Stimulated activated CD4-positive, alpha-beta T cell treated with anti-CD3 and anti-CD28 coated beads, Interleukin-1b, Interleukin-23, amount 100 ng/mL, for 24 hours (primary cell): ENCODE measurements at places on chromosomes 7 and 10.

- DNase-seq = no peak
Observed at GRCh38 chr7:157168571-157168970, 29.8 kb downstream of the UBE3C start.

- no peak for DNase-seq
Observed at GRCh38 chr7:27700501-27700900, 37.8 kb upstream of the HIBADH start.

DNA sequence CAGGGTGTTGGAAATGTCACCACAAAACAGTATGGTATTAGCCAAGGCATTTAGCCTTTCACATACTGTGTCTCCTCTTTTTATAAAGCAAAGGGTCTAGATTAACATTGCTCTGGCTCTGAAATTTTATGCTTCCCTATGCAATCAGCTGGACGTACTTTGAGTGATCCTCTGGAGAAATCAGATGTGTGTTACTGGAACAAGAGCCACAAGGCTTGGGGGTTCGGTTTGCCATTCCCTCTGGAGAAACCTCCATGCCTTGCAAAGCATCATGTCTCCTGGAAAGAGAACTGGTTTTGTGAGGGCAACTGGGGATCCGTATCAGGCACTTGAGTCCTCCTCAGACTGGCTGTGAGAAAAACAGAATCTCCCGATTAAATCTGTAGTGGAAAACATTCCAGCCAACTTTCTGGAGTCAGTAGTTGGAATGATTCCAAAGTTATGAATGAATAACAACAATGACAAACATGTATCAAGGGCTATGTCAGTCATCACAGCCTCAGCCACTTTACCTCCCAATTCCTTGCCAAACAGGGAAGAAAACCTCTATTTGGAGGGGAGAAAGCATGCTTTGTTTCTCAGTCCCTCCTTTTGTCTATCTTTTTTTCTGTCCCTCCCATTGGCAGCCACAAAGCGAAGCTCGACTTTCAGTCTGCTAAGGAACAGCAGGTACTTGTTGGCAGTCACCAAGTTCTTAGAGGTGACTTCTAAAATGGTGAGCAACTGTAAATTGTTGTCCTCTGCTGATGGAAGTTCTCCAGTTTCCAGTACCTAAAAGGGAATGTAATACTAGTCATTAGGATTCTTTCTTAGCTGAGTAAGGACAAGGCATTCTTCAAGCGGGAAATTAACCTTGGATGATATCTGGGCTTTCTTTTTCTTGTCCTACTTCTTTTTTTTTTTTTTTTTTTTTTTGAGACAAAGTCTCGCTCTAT, 864.8 kb upstream of the AUTS2 start:
- DNase-seq = no peak

DNA sequence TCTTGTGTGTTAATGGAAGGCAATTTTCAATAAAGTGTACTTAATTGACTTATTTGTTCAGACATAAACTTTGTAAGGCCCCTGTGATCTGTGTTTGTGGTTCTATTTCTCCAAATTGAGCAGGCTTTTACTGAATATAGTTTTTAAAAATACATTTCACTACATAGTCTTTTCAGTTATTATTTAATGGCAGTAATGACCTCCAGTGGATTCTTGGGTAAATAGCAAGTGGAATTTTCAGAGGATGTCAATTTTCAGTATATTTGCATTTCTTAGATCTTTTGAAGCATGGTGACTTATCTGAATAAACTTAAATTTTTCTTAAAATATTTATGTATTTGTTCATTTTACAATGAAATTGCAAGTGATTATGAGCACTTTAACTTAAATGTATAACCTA, 203.1 kb upstream of the PCLO start:
- DNase-seq = no peak

DNA sequence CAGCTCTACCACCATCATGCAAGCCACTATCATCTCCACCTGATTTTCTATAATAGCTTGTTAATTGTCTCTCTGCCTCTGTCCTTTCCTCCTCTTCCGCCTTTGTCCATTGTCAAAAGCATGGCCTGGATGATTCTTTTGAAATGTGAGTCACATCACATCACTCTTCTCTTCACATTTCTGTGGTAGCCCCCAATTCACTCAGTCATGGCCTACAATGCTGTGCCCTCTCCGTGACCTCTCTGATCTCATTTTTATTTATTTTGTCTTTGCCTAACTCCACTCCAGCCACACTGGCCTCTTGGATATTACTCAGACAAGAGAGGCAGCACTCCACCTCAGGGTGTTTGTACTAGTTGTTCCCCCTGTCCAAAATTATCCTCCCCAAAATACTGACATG, 4.9 kb upstream of the ABCB4 start:
- DNase-seq = no peak

GRCh38 chr10:11197878-11198277, 180.2 kb downstream of the CELF2 start:
- DNase-seq = no peak

DNA sequence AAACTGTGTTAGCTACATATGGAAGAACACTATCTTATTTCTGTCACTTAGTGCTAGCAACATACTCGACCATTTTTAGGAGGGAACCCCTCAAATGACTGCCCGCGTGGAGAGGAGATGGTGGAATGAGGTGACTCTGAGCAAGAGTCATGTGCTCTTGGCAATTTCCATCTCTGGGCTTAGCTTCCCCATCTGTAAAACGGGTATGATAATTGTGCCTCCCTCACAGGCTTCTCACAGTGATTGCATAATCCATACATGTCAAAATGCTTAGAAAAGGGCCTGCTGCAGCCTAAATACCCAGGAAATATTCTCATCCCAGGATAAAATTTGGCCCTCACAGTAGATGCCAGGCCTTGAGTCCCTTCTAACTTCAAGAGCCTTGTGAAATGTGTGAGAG, 86.6 kb downstream of the WDFY4 start:
- no peak for DNase-seq

DNA sequence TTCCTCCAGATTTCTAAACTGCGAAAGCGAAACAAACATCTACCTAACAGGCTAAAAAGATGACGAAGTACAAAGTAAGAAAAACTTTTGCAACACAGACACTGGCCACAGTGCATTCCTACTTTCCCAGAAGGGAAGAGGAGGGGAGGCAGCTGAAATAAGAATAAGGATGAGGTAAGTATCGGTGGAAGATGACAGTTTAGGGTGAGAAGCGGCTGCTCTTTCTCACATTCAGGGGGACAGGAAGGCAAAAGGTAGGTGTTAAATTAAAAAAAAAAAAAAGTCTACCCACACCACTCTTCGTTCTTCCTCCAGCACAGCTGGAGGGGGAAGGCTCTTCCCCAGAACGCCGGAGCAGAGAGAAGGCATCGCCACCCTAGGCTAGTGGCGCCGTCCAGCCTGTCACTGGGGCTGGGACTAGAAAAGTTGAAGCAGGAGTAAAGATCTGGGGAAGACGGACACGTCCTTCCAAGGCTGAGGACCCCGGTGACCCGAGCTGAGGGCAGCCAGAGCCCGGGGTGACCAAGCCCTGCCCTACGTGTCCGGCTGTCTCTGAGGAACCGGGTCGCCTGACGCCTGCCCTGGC, 846 bp downstream of the DNAJC1 start:
- DNase-seq = peak; percentile 10

GRCh38 chr10:53491774-53492173, 719.2 kb upstream of the MBL2 start:
- DNase-seq = no peak

DNA sequence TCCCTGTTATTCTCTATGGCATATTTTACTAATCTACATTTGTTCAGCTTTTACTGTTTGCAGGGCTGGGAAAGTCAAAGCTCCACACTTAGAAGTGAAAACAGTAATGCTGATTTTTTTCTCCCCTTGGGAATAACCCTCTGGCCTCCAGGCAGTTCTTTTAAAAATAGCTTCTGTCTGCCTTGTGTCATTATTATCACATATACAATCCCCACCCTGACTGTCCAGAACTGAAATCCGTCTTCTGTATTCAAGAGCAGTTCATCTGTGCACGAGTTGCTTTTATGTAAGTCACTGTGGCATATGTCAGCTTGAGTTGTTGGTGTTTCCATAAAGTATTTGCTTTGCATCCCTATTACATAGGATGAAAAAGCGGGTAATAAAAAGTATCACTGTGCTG, 1221.1 kb upstream of the CELF2 start:
- no peak for DNase-seq

DNA sequence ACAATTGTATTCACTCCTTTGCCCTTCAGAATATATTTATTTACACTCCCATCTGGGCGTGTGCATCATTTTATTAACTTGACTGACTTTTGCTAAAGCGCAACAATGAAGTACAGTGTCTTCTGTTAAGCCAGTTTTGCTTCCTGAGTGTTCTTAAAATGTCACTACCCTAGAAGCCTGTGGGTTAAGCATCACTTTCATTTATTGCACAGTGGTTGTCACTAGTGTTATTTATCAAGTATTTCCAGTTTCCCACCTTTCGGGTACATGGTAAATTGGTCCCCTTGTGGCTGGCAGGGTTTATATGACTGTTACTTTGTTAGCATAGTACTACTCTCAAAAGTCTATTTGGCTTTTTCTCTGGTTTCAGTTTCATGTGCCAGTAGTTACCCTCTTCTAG, 3.3 kb downstream of the HILPDA start:
- no peak for DNase-seq

DNA sequence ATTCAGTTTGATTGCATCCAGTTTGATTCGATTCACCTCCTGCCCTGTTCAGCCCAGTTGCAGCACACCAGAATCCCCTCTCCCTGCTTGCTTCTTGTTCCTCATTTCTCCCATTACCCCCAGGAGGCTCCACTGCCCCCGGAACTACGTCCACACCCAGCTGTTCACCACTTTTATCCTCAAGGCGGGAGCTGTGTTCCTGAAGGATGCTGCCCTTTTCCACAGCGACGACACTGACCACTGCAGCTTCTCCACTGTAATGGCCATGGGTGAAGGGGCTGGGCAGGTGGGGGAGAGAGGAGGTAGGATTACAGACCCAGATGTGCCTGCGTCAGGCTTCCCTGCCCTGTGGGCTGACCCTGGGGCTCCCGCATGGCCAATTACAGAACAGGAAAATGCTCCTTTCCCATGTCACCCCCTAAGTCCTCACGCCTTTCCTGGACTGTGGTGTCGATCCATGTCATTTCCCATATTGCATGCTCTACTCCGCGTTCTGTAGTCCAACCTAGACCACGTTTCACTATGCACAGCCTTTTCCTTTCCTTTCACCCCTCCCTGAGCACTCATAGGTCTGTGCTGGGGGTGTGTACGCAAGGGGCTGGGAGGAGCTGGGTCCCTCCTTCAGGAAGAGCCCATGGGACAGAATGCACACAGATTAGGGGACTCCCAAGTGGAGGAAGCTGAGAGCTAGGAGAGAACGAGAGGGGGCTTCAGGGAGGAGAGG, 8.2 kb downstream of the GHRHR start:
- no peak for DNase-seq

GRCh38 chr7:31214751-31215150, 125.8 kb downstream of the NEUROD6 start:
- no peak for DNase-seq

DNA sequence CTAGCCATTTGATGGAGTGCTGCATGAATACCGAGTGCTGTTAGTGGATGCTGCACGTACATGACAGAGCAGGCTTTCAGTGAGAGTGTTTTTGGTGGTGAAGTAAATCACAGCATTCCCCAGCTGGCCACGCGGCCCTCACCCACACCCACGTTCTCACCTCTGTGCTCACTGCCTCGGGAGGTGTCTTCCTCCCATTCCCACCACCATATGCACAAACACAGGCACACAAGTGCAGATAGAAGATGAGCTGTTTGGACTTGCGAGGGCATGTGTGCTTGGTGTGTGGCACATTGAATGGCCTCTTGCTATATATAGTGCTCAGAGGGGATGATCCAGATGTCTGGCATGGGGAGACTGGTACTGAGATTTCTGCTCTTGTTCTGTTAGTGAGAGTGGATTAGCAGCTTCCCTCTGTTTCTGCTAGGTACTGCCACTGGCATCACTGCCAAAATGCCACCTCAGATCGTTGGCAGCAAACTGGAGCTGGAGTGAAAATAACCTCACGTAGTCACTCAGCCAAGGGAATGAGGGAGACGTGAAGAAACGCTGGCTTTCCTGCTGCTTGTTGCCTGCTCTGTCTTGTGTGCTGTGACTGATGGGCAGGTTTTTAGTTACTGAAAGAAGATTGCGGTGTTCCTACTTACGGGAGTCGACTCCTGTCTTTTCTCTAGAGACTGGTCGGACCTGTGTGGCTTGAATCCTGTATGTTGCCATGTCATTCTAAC, 19.1 kb downstream of the DNAJB6 start:
- no peak for DNase-seq

DNA sequence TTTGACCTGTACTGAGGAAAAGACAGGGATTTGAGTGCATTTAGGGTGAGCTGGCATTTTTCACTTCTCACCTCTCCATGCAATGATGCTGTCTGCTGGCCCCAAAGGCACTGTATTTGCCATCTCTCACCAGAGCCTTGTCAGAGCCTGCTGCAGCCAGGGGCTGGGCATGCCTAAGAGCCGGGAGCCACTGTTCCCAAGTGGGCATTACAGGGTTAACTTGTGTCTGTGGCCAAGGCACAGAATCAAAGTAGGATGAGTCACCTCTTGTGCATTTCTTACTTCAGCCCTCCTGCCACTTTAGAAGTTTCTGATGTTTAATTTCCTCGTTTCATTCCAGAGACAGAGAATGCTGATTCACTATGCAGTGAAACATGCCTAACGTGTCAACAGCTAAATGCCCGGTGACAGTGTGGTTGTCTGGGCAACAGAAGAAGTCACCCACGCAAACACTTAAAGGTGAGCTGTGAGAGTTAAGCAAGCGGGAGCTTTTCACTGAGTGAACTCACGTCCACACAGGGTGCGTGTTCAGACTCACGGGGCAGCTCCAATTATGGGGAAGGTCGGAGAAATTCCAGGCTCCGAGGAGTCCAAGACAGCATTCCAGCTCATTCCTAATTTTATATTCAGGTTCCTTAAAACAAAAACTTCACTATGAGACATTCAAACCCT, 57.1 kb upstream of the IGFBP3 start:
- no peak for DNase-seq

DNA sequence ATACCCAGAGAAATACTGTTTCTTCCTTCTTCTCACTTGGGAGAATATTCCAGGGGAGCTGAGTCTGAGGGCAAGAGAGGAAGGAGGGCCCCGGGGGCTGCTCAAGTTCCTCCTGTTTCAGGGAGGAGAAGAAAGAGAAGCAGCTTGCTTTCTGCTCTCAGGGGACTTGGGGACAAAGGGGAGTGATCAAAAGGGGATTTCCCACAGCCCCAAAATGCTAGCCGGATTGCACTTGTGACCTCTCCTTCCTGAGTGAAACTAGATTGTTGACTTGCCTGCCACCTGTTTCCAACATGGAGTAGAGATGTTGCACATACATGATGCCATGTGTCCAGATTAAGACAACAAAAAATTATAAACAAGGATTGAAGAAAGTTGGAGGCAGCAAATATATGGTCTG, 28.7 kb upstream of the PDCD4 start:
- DNase-seq = no peak

DNA sequence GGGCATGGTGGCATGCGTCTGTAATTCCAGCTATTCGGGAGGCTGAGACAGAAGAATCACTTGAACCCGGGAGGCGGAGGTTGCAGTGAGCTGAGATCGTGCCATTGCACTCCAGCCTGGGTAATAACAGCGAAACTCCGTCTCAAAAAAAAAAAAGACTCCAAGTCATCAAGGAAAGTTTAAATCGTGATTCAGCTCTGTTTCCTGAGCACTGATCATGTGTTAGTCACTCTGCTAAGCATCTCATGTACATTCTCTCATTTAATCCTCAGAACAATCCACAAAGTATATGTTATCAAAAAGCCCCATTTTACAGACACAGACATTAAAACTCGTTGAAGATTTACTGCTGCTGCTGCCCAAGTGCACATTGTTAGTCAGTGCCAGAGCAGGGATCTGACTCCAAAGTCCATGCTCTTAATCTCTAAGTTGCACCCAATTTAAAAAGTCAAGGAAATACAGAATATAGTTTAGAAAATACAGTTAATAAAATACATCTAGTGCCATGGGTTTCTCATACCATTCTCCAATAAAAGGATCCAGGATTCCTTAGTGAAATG, 6.2 kb downstream of the PIK3AP1 start:
- DNase-seq = no peak
